ENCODE measurements at places on chromosomes 5 and 9.

DNA sequence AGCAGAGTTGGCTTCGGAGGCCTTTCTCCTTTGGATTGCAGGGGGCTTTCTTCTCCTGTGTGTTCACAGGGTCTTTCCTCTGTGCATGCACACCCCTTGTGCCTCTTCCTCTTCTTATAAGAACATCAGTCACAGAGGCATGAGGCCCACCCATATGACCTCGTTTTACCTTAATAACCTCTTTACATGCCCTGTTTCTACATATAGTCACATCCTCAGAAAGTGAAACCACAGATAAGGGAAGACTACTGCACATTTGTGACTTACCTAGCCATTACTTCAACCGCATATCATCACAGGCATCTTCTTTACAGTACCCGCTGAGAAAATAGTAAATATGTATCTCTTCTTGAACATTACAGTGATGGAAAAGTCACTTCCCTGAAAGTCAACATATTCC is 204.9 kb upstream of the TARS1 start:
- no peak for DNase-seq

DNA sequence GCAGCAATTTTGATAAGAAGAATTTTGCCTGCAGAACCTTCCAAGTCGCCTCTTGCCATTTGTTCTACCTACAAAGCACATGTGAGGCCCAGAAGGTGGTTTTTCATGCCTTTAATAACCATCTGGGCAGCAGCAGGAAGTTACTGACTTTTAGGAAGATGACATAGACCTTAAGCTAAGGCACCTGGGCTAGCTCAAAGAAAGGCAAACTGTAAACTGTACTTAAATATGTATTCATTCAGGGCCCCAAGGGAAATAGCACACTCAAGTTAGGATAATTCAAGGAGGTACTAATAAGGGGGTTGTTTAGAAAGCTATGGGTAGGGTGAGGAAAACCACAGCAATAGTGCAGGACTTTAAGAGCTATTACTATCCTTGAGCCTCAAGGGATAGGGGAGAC is 57.3 kb upstream of the HSPB3 start:
- no peak for DNase-seq

DNA sequence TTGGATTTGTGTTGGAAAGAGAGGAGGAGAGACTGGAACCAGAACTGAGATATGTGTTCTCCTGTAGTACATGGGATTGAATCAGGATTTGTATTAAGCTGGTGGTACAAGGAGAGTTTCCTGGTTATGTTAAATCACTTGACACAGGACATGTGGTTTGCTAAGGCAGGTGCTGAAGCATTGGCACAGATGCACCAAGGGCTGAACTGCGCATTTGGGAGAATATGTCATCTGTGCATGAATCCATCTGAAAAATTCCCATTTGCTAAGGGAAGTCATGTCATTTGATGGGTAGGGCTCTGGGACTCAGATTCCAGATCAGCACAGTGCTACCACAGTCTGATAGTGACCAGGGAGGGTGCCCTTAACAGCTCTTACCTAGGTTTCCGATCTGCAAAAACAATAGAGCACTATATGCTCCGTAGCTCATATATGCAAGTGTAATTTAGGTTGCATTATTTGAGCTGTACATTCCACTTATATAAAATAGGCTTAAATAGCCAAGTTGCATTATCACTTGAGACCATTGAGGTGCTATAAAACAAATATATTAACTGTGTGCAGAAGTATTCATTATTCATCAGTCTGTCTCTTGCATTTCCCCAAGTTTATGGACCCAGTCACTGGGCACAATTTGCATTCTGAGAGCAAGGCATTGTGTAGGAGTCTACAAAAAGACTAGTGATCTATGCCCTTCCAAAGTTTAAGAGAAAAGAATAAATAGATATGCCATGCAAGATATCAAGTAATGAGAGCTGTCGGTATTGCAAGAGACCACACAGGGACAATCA is 55.2 kb downstream of the ADAMTS16 start:
- DNase-seq, result no peak

DNA sequence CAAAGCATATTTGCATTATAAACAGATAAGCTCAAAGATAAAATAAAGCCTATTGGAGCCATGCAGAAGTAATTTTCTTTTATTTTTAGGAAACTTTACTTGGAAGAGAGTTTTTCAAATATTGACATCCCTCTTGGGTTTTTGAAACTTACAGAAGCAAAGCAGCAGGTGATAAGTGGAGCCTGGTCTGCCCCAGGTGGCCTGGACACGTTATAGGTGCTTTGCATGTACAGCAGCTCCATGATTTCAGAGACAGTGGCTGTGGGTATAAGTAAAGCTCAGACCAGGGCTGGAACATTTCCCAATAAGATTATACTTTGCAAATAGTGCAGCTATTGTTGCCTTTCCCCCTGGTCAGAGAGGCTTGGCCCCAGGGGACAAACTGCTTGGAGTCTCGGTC is 51.5 kb downstream of the CCDC192 start:
- no peak for DNase-seq

GRCh38 chr5:96734871-96735325 is 72.7 kb downstream of the CAST start:
- no peak for DNase-seq

GRCh38 chr9:5838884-5839571 is 6.1 kb upstream of the ERMP1 start:
- DNase-seq, result no peak

- DNase-seq, result no peak
These were observed 25.3 kb downstream of the NTNG2 start for GRCh38 chr9:132187121-132187620.

GRCh38 chr5:78920604-78921003 is 64.5 kb downstream of the ARSB start:
- DNase-seq, result no peak
